ENCODE measurements at places on chromosomes 11 and 22.

DNA sequence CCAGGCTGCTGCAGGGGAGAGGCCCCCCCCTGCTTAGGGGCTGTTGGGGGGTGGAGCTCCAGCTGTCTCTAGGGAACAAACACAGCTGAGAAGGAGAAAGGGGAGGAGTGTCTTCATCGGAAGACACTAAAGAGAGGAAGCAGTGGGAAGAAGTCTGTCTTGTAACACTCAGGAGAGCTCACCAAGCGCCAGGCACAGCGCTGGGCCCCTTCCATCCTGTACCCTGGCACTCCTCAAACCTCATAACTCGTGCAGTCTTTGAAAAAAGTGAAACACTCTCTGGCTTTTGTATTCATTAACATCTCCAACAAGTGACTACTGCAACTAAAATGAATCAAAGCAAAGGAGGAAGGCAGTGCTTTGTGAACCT is 67.4 kb upstream of the PRDM11 start:
- DNase-seq, result no peak

DNA sequence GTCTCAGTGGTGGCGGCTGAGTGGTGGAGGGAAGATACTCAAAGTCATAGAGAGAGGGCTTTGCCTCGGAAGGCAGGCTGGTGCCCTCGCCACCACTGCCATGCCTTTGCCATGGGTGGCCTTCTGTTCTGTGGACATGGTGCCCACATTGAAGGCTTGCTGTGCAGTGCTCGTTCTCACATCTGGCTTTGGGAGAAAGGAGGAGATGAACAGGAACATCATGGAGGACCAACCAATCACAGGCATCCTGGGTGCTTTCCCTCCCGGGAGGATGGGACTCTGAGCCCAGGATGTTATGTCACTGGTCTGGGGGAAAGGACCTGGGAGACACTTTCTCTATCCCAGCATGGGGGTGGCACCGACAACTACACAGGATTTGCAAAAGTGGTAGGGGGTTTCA is 82.3 kb upstream of the NARS2 start:
- DNase-seq, result no peak

DNA sequence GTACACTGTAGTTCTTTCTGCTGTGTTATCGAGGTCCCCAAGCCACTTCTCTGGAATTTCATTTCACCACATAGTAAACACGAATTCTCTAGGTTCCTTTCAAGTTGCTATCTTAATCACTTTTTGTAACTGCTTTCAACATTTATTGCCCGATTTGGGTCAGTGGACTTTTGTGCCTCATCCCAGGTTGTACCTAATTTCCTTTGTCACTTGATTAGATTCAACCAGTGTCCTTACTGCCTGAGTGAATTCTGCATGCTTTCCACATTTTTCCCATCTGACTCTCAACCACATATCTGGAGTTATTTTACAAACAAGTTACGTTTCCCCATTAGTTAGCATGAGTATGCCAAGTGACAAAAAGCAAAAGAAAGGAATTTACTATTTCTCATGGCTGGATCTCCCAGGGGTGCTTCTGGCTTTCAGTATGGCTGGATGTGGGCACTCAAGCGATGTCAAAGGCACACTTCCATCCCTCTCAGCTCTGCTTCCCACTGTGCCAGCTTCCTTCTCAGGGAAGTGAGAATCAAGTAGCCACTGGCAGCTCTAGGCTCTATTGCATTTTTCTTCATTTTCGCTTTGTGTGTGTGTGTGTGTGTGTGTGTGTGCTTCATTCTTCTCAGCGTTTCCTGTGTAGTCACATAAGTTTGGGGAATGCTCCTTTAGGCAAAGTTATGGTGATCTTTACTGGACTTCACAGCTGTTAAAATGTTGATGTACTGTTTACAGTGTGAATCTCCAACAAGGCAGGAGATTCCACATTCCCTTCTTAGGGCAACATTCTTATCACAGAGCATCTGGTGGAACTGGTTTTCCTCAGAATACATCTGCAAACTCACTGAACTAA is 128.9 kb downstream of the DBX1 start:
- no peak for DNase-seq

DNA sequence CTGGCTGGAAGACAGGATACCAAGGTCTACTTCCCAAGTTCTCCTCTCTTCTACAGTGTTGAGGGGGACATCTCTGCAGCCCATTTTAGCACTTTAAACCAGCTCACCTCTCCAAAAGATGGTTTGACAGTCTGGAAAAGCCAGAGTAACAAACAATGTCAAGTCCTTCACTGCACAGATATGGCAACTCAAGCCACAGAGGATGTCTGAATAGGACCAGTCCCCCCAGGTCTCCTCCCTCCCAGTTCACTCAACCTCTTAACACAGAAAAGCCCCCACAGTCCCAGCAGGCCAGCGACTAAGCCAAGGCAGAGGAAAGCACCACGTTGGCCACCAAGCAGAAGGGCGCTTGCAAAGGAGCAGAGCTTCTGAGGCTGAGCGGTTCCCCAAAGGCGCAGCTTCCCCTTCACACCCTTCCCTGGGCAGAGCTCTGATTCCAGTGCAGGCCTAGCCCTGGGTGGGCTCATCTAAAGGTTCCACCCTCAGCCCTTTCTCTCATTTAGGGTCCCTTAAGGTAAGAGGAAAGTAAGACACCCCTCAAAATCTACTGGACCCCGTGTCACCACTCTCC is 62.7 kb downstream of the PAK1 start:
- DNase-seq, result peak; percentile 20

DNA sequence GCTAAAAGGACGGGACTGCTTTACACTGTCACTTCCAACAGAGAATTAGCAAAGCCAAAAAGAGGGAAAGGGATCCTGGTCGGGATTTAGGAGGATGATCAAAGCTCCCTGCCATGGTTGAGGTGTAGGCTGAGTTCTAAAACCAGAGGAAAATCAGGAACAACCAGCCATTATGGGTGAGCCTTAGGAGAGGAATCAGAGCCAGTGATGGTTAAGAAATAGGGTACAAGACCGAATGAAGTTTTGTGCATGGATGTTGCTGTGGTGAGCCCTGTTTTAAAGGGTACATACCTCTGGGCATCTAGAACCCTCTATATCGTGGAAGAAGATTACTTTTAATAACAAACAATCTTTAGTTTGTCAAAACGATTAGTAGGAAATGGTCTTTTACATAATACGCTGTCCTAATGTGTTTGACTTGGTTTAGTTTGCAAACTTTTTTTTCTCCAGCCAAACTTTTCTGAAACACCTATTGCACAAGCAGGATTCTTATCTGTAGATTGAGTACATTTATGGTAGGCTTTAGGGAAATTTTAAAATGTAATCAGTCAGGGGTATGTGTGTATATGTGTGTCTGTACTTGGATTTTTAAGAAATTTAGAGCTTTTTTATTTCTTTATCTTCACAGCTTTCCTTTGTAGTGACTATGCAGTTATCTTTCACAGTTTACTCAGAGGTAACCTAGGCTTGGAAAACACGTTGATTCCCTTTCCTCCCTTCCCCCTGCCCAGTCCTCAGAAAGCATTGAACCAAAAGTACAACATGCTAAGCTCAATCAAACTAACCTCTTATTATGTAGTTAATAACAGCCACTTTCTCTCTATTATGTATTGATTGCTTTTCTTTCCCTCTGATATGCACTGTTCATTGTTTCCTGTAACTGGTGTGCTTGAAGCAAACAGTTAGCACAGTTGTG is 26.8 kb downstream of the TRIM44 start:
- DNase-seq, result no peak

- DNase-seq, result no peak
These were observed 2.5 kb downstream of the MAP4K2 start for GRCh38 chr11:64800303-64801157.

DNA sequence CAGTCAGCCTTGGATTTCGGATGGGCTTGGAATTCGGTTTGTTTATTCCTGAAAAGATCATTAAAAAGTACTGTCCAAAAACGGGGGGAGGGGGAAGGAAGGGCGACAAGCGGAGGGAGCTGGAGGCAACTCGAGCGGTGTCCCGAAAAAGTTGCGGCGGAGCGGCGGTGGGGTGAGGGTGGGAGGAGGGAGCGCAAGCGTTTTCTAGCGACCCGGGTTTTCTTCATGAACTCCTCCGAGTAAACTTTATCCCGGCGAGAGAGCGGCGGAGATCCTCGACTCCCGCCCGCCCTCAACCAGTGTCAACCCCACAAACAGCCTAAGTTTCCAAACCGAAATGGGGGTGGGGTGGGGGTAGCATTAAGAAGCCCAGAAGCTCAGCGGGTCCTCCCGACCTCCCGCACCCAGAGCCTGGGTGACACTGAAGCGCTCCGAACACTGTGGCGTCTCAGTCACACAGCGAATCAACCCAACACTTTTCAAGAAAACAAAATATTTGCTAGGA is 133.0 kb upstream of the C11orf58 start:
- peak; percentile 7 for DNase-seq

DNA sequence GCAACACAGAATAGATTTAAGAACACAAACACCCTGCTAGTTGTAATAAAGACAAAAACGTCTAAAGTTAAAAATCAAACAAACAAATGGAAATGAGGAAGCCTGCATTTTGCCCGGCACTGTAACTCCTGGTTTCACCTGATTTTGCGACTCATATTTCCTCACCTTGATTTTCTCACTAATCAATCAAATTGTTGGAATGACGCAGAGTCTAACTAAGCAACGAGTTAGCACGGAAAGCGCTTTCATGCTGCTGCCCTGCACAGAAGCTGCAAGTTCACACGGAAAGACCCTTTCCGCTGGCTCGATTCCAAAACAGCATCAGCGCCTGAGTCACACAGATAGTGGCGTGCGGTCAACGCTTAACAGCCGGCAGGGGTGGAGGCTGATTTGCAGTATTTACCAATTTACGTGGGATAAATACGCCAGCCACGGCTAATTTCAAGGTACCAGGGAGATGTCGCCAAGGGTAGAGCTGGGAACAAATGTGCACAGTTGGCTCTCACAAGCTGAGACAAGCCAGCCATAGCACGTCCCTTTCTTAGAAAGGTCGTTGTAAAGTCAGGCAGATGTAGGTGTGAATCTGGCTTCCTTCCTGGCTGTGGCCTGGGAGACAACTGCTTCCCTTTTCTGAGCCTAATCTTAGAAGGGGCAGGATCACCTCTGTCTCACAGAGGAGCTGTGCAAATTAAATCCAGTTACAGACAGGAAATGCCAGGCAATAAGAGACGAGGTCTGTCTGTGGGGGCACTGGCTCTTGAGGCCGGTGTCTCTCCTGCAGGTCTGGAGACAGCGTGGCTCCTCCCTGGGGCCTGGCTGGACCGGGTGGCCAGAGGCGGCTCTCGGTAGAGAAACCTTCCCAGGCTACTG is 76.9 kb upstream of the TTLL12 start:
- peak; percentile 81 for DNase-seq

DNA sequence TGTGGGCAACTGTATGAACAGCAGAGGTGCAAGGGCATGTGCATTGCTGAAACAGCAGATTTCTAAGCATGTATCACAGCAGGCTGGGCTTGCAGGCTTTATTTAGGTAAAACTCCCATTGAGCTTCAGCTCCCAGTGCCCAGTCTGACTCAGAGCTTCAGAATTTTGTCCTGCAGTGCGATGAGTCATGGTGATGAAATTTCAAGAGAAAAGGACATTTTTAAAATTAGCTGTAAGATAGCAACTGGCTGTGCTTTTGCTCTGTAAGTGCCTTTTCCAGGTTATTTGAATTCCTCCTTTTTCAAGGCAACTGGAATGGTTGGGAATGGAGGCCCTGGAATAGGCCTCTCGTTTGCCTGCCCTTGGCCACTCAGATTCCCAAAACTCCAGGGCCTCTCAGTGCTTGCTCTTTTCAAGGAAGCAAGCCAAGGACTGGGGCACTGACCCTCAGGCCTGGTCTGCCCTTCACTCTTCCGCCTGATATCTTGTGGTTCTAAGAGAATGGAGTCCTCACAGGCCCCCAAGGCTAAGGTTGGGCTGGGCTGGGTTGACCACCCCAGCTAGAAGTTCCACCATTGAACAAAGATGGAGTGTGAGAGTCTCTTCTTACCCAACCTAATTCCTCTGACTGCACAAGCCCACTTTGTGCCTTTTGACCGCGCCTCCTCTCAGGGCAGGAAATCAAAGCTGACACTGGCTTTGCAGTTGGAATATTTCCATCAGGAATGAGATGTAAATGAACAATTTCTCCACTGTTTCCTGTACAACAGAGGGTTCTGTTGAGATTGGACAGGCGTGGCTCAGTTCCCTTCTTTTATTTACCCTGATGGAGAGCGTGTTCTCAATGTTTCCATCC is 59.5 kb upstream of the PRSS23 start:
- DNase-seq, result no peak

DNA sequence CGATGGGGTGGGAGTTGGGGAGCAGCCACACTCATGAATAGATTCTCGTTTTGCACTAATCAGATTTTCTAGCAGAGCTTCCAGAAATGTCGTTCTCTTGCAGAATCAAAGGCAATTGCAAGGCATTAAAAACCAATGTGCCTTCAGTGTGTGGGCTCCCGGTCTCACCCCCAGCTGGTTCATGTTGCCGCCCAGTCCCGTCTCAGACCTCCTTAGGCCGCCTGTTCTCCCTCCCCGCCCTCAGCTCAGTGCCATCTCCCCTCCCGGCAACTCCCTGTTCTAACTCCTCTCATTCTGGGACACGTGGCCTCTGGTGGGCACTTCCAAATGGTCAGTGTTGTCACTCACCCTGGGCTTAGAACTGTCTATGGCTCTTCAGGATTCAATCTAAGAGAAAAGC is 42.5 kb upstream of the SMIM38 start:
- no peak for DNase-seq

DNA sequence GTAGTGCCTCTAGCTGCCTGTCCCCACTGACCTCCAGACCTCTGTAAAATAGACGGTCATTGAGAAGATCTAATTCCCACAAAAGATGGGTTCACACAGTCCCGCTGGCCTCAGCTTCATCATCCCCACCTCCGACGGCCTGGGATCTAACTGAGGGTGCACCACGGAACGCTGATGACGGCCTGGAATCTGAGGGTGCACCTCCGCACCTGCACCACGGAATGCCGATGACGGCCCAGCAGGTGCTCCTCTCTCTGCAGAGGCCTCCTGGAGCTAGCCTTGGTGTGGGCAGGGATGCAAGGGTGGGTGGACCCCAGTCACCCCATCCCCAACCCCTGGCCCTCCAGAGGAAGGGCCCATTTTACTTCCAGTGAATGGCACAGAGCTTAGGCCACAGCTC is 77.3 kb downstream of the PHF21B start:
- DNase-seq, result no peak

GRCh38 chr22:50018608-50019285 is 6.2 kb upstream of the IL17REL start:
- DNase-seq, result peak; percentile 57

- no peak for DNase-seq
These were observed 62.6 kb downstream of the MPPED1 start for GRCh38 chr22:43474161-43475101.

DNA sequence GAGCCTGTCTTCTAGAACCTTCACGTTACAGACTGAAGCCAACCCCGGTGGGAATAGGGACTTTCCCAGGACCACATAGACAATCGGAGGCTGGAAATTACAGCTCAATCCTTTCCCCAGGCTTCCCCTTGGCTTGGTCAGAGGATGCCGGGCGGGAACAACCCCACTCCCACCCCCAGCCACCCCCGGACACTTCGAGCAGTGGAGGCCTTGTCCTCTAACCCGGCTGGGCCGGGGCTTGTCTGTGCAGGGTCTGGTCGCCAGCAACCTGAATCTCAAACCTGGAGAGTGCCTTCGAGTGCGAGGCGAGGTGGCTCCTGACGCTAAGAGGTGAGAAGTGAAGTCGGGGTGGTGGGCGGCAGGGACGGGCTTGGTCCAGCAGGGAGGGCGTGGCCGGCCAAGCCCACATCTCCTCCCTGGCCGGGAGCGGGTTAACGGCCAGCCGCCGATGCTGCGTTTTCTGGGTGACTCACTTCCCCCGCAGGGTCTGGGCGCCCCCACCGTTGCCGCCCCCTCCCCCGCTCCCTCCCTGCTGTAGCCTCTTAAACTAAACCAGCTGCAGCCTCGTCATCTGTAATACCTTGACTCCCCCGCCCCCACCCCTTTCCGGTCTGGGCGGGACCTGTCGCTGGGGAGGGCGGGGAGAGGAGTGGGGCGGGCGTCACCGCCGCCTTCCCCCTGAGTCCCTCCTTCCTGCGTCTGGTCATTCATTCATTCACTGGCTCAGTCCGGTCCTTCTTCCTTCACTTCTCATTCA is 1.5 kb downstream of the LGALS1 start:
- DNase-seq, result peak; percentile 94

All from CD4-positive, alpha-beta T cell treated with Interleukin-10 for 1 hour (primary cell).